Renal cortex interstitium (tissue), 15 donors: ENCODE measurements at places on chromosomes 7 and 10. TPM values are rescaled to one million over a fixed set of nuclear protein-coding genes. Genes with fewer than 3 reads are reported as not detected.

GARIN1A gene
- 4.3 TPM for polyA plus RNA-seq

GRID2IP gene
- polyA plus RNA-seq: 0.42 TPM

RAPGEF5 gene
- polyA plus RNA-seq: 47.0 TPM

ERVW-1 gene
- polyA plus RNA-seq: 0.82 TPM

SAP25 gene
- 7.5 TPM for polyA plus RNA-seq

NODAL gene
- 0.33 TPM for polyA plus RNA-seq

KRIT1 gene
- polyA plus RNA-seq: 52.1 TPM

ITGA8 gene
- 49.9 TPM for polyA plus RNA-seq

VAX1 gene
- polyA plus RNA-seq: not detected

PKD1L1 gene
- 0.30 TPM for polyA plus RNA-seq

SLC16A12 gene
- polyA plus RNA-seq: 22.1 TPM

- DNase-seq: no peak
Observed at GRCh38 chr7:155694851-155695250, 50.4 kb downstream of the RBM33 start.

- no peak for DNase-seq
Observed at GRCh38 chr7:657565-658119, 68.9 kb upstream of the DNAAF5 start.

- DNase-seq: no peak
Observed at GRCh38 chr7:3922175-3922635, 621.2 kb downstream of the SDK1 start.

GRCh38 chr7:30740417-30741181 is 11.3 kb upstream of the INMT start:
- DNase-seq: peak; percentile 58

GRCh38 chr10:60123172-60123571 is 216.8 kb upstream of the CCDC6 start:
- DNase-seq: no peak

- no peak for DNase-seq
Observed at GRCh38 chr10:89159761-89160160, 47.4 kb downstream of the CH25H start.

DNA sequence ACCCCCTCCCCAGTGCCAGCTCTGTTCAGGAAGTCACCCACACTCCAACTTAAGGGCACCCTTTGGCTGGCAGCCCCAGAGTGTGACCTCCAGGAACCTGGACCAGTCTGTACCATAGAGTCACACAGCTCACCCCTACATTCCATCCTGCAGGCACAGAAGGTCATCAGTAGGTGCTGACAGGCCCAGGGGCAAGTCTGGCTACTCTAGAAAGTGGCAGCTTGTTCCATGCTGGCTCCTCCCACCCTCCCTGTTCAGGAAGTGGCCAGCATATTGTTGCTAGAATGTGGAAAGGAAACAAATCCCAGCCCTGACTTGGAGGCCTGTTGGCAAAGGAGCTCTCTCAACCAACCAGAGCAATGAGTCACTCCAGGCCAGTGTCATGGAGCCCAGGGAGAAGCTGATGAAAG is 3.2 kb upstream of the NCOA4 start:
- no peak for DNase-seq

DNA sequence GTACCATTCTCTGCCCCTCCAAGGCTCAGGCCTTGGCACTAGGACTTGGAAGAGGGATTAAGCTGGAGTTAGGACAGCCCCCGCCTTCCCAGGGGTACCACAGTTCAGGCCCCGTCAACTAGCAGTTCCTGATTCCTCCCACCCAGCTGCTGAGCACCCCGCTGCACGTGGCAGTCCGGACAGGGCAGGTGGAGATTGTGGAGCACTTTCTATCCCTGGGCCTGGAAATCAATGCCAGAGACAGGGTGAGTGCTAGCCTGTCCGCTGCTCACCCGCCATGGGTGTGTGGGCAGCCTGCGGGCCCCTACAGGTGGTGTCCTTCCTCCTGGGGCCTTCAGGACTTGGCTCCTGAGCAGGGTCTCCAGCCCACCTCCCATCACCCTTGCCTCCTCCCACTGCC is 2.0 kb upstream of the HOGA1 start:
- no peak for DNase-seq

DNA sequence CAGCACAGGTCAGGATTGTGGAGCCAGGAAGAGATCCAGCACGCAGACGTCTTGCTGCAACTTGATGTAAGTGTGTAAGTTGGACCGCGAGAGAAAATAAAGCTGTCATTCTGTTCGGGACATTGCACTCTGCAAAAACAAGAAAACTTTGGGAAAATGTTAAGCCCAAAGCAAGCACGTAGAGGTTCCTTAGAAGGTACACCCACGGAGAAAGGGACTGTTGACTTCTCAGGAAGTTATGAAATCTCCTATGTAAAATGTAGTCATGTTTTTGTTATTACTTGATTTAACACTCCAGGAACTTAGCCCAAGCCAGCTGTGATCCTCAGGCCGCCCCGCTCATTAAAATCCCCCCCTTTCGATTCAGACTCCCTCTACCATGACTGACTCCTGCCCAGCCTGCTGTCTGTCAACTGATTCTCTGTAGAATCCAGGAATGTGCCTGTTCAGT is 196.1 kb upstream of the TCF7L2 start:
- DNase-seq: no peak

DNA sequence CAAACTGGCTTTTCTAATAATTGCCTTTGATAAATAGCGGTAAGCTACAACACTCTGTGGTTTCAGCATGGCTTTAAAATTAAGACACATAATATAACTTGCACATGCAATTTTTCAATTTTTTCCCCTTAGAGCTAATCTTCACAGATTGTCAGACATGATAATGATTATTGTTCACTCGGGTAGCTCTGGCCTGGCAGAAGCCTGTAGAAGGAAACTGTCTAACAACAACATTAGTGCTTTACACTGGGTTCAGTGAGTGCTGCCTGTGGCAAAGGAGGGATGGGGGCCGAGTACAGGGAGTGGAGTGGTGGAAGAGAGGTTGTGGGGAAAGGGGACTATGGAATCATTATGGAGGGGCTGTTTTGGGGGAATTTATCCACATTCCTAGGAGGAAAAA is 67.2 kb upstream of the AUTS2 start:
- no peak for DNase-seq

- DNase-seq: no peak
Observed at GRCh38 chr7:137458399-137458798, 114.9 kb upstream of the PTN start.

DNA sequence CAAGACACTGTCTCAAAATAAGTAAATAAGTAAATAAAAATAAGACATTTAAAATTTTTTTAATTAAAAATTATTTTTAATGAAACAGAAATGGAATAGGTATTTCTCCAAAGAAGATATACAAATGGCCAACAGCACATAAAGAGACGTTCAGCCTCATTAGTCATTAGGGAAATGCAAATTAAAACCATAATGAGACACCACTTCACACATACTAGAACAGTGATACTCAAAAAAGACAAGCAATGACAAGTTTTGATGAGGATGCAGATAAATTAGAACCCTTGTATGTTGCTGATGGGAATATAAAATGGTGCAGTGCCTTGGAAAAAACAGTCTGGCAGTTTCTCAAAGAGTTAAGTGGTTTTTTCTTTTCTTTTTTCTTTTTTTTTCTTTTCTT is 26.5 kb upstream of the C10orf67 start:
- DNase-seq: no peak

DNA sequence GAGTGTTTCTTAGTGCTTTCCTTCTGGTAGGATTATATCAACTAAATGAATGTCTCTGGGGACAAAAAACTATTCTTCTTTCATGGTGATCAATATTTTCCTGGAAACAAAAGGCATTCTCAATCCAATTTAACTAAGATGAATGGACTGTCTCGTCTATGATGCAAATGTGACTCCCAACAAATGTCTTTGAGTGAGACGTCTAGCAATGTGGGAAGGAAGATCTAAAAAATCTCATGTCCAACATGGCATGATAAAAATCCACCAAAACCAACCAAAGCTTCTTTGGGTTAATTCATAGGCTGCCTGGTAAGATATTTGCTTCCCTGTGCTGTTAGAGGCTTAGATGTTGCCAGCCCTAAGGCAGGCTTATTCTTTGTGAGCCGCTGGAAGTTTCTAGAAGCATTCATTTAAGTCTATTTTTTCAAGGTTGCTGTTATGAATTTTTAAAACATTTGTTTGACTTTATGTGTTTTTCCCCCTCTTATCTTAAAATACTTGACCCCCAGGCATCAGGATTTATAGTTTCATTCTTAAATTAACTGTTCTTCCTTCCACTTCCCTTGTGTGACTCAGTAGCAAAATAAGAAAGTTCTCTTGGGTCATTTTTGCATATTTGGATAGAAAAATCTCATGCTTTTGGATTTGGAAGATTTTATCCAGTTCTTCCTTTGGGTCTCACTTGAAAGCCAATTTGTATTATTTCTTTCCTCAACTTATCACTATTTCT is 156.3 kb downstream of the NRP1 start:
- DNase-seq: no peak

GRCh38 chr7:151796091-151796870 is 80.6 kb downstream of the PRKAG2 start:
- no peak for DNase-seq

DNA sequence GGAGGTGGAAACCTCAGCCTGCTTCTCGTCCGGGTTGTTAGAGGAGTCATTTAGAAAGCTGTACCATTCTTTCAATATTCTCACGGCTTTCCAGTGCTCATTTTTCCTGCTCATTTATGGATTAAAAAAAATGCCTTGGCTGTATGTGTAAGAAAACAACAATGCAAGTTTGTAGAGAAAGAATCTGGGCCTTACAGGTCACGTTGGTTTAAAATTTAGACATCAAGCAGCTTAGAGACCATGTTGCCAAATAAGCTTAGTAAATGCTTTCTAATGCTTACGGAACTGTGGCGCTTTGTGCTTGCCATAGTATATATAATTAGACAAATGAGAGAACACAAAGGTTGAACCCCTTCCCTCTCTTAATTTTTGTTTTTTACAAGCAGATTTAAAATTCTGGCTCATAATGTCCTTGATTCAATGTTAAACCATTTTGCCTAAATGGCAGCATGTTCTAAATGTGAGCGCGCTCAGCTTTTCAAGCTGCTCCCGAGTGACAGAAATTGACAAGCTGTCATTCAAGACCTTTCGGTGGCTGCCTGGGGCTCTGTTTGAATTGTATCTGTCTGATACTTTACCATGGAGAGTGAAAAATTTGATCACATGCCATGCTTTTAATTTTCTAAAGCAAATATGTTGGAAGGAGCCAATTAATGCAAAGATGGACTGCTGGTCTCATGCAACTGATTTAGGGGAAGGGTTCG is 1.1 kb downstream of the ARMS2 start:
- no peak for DNase-seq

- DNase-seq: no peak
Observed at GRCh38 chr7:50022451-50022850, 70.6 kb downstream of the ZPBP start.

DNA sequence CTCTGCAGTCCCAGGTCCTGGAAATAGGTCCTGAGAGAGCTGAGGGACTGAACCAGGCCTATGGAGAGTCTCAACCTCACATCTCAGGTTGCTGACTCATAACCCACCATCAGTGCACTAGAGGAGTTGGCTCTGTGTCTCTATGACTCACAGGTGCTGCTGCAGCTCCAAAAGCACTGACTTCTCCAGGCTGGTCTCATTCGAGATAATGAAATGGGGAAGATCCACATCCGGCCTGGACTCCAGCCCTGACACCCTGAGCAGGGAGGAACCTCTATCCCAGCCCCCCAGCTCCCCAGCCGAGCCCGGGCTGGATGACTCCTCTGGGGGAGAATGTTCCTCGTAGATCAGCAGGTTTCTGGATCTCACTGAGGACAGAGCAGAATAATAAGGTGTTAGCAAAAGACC is 35.5 kb upstream of the DGKI start:
- DNase-seq: no peak

DNA sequence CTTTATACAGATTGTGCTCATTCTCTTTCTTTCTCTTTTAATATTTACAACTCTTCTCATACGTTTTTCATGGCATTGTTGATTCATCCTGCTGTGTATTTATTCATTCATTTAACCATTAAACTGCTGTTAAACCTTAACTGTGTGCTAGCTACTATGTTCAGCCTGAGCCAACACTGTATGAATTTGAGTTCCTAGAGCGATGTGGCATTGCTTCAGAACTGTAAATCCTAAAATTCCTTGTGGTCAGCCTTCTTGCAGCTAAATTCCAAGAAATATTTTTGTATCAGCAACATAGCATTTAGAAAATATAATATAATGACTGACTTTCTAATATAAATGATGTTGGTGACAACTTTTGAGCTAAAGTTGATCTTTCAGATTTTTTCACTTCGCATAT is 184.7 kb upstream of the FZD1 start:
- DNase-seq: no peak

DNA sequence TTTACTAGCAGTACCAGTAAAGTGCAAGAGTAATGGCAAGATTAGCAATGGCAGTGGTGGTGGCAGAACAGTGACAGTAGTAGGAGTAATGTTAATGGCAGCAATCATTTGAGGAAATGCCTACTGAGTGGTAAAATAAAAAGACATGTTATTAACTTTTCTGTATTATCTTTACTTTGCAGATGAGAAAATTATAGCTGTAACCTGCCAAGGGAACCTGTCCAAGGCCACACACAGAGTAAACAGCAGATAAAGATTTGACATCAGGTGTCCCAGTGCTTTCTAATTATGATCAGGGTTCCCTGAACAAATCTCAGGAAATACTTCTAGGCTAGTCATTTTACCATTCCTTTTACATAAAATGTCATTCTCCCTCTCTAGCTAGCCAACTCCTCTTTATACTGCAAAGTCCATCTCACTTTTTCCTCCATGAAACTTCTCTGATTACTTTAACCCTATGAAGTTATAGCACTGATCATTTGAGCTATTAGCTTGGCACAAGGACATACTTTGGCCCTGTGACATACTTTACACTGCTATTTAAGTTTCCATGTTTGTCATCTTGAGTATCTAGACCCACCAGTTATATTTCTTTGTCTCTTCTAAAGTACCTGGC is 219.1 kb downstream of the TAX1BP1 start:
- no peak for DNase-seq

DNA sequence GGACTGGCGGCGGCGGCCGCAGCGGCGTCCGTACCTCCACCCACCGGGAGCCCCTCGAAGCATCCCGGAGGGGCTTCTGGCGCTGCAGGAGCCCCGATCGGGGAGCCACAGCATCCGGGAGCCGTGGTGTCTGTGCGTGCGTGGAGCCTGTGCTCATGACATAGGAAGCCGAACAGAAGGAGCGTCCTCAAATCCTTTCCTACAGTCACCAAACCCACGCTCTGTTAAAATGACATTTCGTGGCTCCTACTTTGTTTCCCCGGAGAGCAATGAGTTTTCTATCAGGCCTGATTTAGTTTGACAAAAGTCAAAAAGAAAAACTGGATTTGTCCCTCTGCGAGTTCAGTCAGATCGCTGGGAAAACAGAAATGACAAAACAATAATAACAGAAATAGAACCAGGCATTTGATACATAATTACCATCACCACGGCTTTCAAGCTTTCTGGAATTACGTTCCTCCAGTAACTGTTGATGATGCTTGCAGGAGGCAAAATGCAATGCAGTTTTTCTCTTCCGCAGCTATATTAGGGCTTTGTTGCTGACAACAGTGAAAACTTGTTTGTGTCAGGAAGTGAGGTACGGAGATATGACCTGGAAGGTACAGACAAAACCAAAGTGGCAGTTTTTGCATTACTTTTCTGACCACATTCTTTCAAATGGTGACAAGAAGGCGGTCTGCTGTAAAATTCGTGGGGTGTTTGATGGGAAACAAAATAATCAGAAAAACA is 219.3 kb upstream of the MKLN1 start:
- no peak for DNase-seq
